Activated CD8-positive, alpha-beta memory T cell treated with anti-CD3 and anti-CD28 coated beads, Interleukin-2, amount 10 ng/mL, durations not matched to agents 7 days and 5 days (primary cell): ENCODE measurements at places on chromosomes 11 and 22. TPM values are rescaled to one million over a fixed set of nuclear protein-coding genes. Genes with fewer than 3 reads are reported as not detected.

DNA sequence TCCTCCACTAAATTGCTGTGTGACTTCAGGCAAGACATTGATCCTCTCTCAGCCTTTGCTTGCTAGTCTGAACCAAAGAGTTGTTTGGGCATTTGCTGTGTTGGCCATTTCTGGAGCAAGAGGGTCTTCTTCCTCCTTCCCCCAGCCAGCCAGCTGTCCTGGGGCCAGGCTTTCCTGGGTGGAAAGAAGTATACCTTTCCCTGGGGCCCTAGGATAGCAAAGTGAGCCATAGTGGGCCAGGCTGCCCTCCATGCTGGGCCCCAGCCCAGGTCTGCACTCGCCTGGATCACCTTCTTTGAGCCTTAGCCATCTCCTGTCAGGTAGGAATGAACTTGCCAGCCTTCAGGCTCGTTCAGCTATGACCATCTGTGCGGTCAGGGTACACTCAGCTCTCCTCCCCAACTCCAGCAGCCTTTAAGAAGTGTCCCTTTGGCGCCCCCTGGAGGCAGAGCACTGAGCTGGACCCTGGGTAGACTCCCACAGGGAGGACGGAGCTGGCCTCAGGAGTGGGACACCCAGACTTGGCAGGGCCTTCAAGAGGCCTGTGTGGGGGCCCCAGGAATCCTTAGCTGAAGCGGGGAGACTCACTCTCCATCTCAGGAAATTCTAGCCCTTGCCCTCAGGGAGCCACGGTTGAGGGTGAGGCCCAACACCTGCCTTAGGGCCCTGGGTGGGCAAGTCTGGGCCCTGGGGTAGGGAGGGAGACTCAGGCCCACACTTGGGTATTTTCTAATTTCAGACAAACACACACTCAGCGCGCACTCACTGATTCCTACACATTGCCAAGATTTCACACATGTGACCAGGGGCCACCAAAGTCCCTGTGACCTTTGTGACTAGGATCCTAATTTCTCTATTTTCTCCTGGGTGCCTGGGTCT lies 35.6 kb upstream of the TPBGL start:
- H3K4me3 ChIP-seq: no peak overlapping the region
- peak; percentile 90 for DNase-seq
- no peaks in the 10 kb centered on the region for H3K36me3 ChIP-seq
- no peaks in the 10 kb centered on the region for H3K4me1 ChIP-seq
- no peak overlapping the region for H3K27ac ChIP-seq

Gene TRIM22
- 238 TPM for total RNA-seq

- no peaks in the 10 kb centered on the region for H3K27me3 ChIP-seq
- DNase-seq: no peak
- no peaks in the 10 kb centered on the region for H3K4me1 ChIP-seq
Measured at GRCh38 chr11:48675945-48676344, 187.4 kb downstream of the OR4A47 start.

Gene RASSF7
- total RNA-seq: 20.8 TPM

Gene RIMBP3C
- 0.18 TPM for total RNA-seq

DNA sequence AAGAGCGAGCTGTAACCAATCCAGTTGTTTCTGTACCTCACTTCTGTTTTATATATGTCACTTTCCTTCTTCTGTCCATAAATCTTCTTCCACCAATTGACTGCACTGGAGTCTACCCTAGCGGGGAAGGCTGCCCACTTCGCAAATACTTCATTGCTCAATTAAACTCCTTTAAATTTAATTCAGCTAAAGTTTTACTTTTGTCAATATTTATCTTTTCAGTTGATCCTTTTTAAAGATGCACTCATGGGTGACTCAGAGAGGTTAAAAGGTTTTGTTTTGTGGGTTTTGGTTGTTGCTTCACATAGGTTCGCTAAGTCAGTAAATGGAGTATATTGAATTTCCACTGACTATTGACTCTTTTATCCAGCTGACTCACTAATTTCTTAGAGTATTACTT lies 597.2 kb downstream of the DLG2 start:
- no peak overlapping the region for H3K27ac ChIP-seq
- no peaks in the 10 kb centered on the region for H3K4me1 ChIP-seq
- H3K4me3 ChIP-seq: no peak overlapping the region
- H3K36me3 ChIP-seq: no peaks in the 10 kb centered on the region

- H3K27me3 ChIP-seq: no peaks in the 10 kb centered on the region
- H3K36me3 ChIP-seq: peaks cover 9% of the 10 kb centered on the region
- no peak overlapping the region for H3K27ac ChIP-seq
- DNase-seq: no peak
- peaks cover 12% of the 10 kb centered on the region for H3K4me1 ChIP-seq
Measured at GRCh38 chr11:46450846-46451477, 59.4 kb upstream of the CHRM4 start.

DNA sequence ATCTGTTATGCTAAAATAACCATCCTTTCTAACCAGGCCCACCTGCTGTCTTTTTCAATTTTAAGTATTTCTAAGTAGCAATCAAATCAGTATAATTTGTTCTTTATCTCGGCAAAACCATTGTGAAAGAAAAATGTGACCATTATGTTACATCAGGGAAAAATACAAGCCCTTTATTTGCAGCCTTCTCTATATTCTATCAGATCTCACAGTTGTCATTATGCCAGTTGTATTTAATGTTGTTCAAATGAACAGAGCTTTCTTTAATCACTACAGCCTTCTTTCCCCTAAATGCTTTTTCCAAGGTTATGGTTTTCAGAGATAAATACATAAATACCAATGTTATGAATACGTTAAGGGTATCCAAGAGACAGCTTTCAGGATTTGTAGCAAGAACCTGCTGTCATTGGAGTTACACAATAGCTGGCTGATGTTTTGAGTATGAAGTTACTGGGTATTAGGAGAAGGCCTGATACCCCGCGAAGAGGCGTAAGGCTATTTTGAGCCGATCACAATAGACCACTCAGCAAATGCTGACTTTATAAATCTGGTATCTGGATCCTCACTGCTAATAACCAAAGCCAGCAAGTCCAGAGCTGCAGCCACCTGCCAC lies 406.3 kb downstream of the CADM1 start:
- H3K27me3 ChIP-seq: no peaks in the 10 kb centered on the region
- H3K27ac ChIP-seq: no peak overlapping the region
- no peak overlapping the region for H3K4me3 ChIP-seq
- H3K4me1 ChIP-seq: no peaks in the 10 kb centered on the region
- H3K36me3 ChIP-seq: no peaks in the 10 kb centered on the region
- no peak for DNase-seq

Gene OR10D3
- not detected for total RNA-seq

GRCh38 chr11:35610631-35611030 lies 7.6 kb upstream of the FJX1 start:
- peaks cover 31% of the 10 kb centered on the region for H3K27me3 ChIP-seq
- H3K27ac ChIP-seq: no peak overlapping the region
- no peak for DNase-seq
- no peaks in the 10 kb centered on the region for H3K4me1 ChIP-seq

- no peak overlapping the region for H3K27ac ChIP-seq
- H3K4me3 ChIP-seq: no peak overlapping the region
- no peaks in the 10 kb centered on the region for H3K4me1 ChIP-seq
Measured at GRCh38 chr11:11553573-11553972, 68.2 kb downstream of the GALNT18 start.

DNA sequence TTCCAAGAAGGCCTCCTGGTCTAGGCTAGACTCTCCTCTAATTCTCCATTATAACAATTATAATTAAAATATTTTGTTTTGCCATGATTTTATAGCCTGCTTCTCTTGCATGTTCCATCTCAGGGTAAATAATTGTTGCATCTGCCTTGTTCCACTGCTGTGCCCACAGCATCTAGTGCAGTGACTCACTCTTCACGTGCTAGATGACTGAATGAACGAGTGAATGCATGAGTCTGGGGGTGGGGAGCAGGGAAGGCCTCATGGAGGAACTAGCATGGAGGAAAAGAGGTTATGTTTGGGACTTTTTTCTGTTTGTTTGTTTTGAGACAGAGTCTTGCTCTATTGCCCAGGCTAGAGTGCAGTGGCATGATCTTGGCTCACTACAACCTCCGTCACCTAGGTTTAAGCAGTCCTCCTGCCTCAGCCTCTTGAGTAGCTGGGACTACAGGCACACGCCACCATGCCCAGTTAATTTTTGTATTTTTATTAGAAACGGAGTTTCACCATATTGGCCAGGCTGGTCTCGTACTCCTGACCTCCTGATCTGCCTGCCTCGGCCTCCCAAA lies 5.2 kb upstream of the OAF start:
- H3K4me3 ChIP-seq: no peak overlapping the region
- peaks cover 7% of the 10 kb centered on the region for H3K4me1 ChIP-seq
- no peak overlapping the region for H3K27ac ChIP-seq
- DNase-seq: no peak
- no peaks in the 10 kb centered on the region for H3K36me3 ChIP-seq
- H3K27me3 ChIP-seq: peaks cover 45% of the 10 kb centered on the region

Gene ENTHD1
- 0.21 TPM for total RNA-seq

GRCh38 chr11:62054484-62055121 lies 69.2 kb upstream of the INCENP start:
- H3K36me3 ChIP-seq: no peaks in the 10 kb centered on the region
- DNase-seq: no peak
- no peak overlapping the region for H3K27ac ChIP-seq
- H3K27me3 ChIP-seq: peaks cover 4% of the 10 kb centered on the region
- H3K4me3 ChIP-seq: no peak overlapping the region

Gene MMP11
- total RNA-seq: 0.91 TPM

Gene SCN3B
- total RNA-seq: not detected

DNA sequence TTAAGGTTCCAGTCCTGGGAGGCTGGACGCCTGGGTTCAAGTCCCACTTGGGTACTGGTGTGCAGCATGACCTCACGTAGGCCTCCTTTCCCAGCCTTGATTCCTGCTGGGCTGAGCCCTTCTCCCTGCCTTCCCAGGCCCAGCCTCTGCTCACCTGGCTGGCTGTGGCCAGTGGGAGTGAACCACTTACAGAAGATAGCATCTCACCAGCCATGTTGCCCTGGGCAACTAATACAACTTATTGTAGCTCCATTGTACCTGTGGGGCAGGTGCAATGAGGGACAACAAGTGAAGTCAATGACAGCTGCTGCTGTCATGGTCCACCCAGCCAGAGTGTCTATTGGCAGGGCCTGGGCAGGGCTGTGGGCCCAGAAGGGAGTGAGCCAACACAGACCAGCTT lies 48.4 kb upstream of the MPEG1 start:
- no peaks in the 10 kb centered on the region for H3K36me3 ChIP-seq
- no peaks in the 10 kb centered on the region for H3K4me1 ChIP-seq
- no peaks in the 10 kb centered on the region for H3K27me3 ChIP-seq
- no peak overlapping the region for H3K4me3 ChIP-seq

Gene NAALAD2
- not detected for total RNA-seq

- no peak for DNase-seq
- H3K4me1 ChIP-seq: peaks cover 20% of the 10 kb centered on the region
Measured at GRCh38 chr11:10930972-10931760, 73.3 kb upstream of the ZBED5 start.

GRCh38 chr22:47402876-47403525 lies 640.6 kb downstream of the TBC1D22A start:
- H3K27me3 ChIP-seq: no peaks in the 10 kb centered on the region
- DNase-seq: no peak
- H3K4me3 ChIP-seq: no peak overlapping the region
- H3K36me3 ChIP-seq: no peaks in the 10 kb centered on the region

GRCh38 chr11:64826578-64827450 lies 16.5 kb upstream of the MEN1 start:
- no peaks in the 10 kb centered on the region for H3K4me1 ChIP-seq
- no peaks in the 10 kb centered on the region for H3K27me3 ChIP-seq
- no peaks in the 10 kb centered on the region for H3K36me3 ChIP-seq
- DNase-seq: no peak
- no peak overlapping the region for H3K27ac ChIP-seq

Gene ARHGAP8
- 1.1 TPM for total RNA-seq

GRCh38 chr11:121104312-121104762 lies 3.3 kb downstream of the TECTA start:
- no peak for DNase-seq
- H3K4me1 ChIP-seq: no peaks in the 10 kb centered on the region
- no peaks in the 10 kb centered on the region for H3K36me3 ChIP-seq
- no peak overlapping the region for H3K27ac ChIP-seq
- H3K4me3 ChIP-seq: no peak overlapping the region

Gene MS4A12
- not detected for total RNA-seq

DNA sequence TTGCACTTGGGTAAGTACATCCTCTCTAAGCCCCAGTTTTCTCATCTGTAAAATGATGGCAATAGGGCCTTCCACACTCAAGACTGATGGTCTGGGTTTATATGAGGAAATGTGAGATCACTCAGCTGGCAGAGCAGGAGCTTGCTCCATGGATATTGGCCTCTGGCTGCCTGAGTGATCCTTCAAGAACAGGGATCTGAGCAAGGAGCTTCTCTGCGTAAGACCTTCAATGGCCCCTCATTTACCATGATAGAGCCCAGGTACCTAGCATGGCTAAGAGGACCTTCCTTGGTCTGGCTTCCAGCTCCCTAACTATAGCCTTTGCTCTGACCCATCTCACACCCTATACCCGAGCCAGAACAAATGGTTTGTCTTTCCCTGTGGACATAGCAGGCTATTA lies 5.5 kb downstream of the ROBO4 start:
- H3K4me1 ChIP-seq: no peaks in the 10 kb centered on the region
- peaks cover 15% of the 10 kb centered on the region for H3K27me3 ChIP-seq
- DNase-seq: peak; percentile 22
